ENCODE measurements at places on chromosomes 7 and 10. TPM values are rescaled to one million over a fixed set of nuclear protein-coding genes. Genes with fewer than 3 reads are reported as not detected.

GRCh38 chr7:1093916-1094508 is 6.1 kb downstream of the GPER1 start:
- no peak for DNase-seq

- DNase-seq = no peak
These were observed 60.1 kb downstream of the ZNRF2 start for GRCh38 chr7:30344513-30344912.

DNA sequence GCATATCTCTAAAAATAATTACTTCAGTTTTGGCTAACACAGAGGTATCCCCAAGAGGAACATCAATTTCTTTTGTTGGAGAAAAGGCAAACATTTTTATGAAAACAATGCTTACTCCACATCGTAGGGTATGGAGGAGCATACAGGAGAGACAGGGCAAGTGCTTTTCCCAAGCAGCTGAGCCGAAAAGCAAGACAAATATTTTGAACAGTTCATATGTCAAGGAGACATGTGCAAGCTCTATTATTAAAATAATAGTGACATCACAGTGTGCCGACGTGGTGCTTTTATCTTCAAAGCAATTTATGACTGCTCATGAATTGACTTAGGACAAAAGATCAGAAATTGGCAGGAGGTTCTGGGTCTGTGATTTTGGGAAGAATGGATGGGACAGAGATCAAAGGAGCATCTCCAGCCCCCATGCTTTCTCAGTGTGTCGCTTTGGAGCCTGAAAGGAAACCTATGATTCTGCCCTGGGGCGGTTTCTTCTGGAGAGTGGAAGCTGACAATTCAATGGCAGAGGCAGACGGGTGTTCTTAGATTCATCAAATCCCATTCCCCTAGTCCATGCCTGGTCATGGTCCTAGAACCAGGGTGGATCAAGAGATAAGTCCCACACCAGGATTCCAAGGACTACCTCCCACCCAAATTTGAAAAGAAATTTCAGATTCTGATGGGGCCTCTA is 97.1 kb downstream of the JCAD start:
- DNase-seq = no peak

DNA sequence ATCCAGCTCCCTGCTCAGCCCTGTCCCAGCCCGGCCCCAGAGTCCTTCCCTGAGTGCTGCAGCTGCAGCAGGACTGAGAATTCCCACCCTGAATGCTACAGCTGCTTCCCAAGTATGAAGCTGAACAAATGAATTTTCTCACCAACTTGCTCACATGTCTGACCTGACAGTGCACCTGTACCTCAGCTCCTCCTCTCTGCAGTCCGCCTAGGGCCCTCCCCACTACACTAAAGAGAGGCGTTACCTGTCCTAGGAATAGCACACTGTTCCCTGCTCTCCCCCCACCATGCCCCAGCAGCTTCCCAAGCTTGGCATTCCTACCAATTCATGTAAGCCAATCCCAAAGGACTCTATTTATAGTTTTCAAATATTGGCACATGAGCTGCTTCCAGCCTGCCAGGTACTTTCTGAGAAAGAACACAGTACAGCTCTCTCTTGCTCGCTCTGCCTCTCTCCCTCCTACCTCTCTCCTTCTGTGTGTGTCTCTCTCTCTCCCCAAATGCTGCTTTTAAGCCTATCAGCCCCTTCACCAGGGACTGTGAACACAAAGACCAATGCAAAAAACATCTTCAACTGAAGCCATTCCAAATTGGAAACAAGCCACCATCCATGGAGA is 400.1 kb downstream of the TNS3 start:
- DNase-seq = peak; percentile 81

GRCh38 chr10:73931767-73932619 is 21.1 kb downstream of the PLAU start:
- peak; percentile 50 for DNase-seq

DNA sequence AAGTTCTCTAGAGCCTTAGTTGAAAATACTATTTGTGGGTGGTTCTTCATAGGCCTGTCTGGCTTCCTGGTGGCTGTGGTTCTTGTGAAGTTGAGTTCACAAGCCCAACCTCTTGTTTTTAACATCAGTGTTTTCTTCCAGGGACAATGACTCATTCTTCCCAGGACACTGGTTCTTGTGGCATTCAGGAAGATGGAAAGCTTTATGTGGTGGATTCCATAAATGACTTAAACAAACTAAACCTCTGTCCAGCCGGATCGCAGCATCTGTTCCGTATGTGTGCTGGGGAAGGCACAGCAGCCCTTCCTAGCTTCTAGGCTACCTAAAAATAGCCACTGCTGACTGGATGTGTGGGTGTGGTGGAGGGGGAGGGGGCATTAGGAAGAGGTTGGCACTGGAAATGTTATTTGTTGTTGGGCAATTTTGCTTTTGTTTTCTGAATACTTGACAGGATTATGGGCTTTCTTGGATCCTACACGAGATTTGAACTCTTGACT is 3.9 kb downstream of the LSMEM1 start:
- DNase-seq = peak; percentile 30

DNA sequence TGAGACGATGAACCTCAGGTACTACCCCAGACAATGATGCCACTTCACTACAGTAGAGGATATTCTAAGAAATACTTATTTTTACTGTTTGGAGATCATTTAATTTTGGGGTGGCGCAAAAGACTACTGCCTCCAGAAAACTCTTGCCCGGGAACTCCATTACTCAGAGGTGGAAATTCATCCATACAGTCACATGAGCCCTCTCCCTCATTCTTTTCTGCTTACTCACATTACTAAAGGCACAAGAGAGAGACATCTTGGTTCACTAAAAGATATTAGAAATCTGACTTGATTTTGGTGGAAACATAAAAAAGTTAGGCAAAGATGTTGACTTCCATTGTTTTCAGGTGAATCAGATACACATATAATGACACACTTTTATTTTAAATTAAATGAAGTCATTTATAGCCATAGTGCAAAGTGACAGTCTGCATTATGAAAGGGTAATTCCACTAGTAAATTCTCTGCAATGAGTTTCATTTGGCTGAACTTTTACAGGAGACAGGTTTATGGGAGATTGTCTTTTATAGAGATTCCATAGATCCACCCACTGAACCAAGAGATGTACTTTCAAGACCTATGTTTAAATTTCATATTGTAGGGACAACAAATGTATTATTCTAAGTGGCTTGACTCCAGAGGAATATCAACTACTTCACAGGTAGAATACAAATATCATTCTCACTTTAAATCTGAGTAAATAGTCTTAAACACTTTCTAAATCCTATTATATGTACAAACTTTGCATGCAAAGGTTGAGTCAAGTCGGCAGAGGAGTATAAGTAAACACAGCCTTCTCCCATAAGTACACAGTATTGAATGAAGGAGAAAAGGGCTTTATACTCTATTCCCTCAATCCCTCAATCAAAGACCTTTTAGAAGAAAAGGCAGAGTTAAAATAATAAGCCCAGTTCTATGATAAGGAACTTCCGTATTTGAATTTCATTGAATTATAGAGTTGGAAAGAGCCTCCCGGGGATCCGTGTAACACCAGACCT is 18.8 kb downstream of the NEBL start:
- no peak for DNase-seq

- DNase-seq = no peak
These were observed 79.6 kb downstream of the NSUN6 start for GRCh38 chr10:18571780-18572179.

DNA sequence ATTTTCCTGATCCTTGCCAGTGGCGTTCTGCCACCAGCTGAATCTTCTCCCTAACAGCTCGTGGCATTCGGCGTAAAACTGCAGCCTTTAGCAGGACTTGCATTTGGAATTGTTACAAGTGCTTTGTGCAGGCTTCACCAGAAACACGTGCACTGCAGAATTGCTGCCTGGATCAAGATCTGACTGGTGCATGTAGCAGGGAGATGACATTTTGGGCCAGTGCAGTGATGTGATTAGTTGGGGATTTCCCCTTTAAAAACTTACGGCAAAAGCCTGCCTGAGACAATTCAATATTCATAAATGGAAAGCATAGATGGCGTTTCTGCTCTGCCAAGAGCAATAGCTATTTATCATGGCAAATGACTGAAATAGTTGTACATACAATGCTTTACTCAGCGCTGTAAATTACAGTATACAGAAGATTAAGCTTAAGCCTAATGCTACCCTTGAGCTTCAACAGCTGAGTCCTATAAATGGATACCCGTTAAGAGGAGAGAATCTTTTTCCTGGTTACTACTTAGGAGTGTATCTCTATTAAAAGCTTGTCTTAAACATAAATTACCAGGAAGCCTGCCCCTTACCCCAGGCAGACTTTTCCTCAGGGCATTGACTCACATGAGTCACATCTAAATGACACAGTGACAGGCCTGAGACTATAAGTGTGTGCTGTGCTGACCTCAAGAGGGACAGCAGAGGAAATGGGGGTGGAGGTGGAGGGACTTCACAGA is 106.3 kb downstream of the ATXN7L1 start:
- DNase-seq = no peak

DNA sequence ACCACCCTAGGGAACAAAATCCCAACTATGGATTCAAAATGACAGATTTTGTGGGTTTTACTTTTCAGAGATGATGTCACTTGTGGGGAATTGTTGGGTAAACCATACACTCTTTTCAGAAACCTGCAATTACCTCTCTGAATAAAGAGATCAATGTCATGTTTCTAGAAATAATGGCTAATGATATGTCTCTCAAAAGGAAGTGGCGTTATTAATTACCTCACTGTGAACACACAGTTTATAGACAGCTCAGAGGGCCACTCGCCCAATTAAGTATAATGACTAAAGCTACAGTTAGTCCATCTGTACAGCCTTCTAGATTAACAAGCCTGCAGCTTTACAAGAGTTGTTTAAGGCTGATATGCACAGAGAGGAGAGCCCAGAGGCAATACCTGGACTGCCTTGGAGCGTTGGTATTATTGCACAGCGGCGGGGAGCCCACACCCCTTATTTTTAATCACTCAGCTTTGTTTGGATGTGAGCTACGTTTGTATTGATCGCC is 79.5 kb downstream of the RAB11FIP2 start:
- no peak for DNase-seq

- DNase-seq = no peak
These were observed 15.9 kb downstream of the RNF133 start for GRCh38 chr7:122682815-122683550.

The NODAL gene
- not detected for total RNA-seq

The LIPK gene
- not detected for total RNA-seq

The TMEM196 gene
- 0.26 TPM for total RNA-seq

The PHYHIPL gene
- total RNA-seq = 4.9 TPM

The MOGAT3 gene
- not detected for total RNA-seq

The TCF7L2 gene
- total RNA-seq = 25.7 TPM

The NXPH1 gene
- total RNA-seq = not detected

The CYP3A7 gene
- not detected for total RNA-seq

The UFSP1 gene
- 6.2 TPM for total RNA-seq

All from body of pancreas (tissue), 4 donors.